ENCODE measurements at places on chromosomes 11 and 22.

DNA sequence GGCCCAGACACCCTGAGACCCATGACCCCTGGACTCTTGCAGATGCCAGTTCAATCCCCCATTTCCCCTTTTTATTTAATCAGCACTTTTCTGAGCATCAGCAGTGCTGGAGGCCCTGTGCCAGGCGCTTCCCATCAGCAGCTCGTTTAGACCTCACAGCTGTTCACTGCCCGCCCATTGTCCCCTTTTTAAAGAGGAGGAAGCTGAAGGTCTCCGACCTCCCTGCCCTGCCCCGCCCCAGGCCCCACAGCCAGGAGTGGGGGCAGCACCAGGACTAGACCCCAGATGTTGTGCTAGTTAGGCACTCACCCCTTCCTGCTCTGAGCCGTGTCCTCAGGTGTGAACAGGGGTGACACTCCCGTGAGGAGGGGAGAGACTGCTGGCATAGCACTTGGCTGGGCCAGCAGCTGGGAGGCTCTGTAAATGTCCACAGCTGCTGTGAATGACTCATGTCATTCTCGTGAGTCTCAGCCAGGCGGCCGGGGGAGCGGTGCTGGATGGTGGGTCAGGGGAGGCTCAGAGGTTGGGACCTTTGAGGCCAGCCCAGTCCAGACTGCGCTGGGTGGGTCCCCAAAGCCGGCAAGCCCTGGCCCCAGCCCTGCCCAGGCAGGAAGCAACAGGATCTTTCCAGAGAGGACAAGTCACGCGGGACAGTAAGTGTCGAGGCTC lies 19.9 kb downstream of the EMID1 start:
- peak; percentile 9 for DNase-seq

DNA sequence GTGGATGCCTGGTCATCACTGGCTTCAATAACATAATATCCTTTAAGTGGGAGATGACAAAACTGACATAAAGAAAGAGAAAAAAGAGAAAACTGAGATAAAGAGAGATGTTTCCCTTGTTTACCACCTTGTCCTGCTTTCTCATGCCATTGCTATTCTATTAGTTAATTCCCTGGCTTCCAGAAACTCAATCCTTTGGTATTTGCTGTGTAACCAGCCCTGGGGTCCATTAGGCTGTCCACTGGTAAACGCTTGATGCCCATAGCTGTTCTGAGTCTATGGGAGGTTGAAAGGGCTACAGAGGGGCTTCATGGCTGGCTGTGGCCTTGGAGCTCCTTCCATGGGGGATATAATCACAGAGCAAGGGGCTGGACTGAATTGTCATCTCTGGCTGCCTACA lies 243.4 kb upstream of the PLET1 start:
- DNase-seq, result no peak

DNA sequence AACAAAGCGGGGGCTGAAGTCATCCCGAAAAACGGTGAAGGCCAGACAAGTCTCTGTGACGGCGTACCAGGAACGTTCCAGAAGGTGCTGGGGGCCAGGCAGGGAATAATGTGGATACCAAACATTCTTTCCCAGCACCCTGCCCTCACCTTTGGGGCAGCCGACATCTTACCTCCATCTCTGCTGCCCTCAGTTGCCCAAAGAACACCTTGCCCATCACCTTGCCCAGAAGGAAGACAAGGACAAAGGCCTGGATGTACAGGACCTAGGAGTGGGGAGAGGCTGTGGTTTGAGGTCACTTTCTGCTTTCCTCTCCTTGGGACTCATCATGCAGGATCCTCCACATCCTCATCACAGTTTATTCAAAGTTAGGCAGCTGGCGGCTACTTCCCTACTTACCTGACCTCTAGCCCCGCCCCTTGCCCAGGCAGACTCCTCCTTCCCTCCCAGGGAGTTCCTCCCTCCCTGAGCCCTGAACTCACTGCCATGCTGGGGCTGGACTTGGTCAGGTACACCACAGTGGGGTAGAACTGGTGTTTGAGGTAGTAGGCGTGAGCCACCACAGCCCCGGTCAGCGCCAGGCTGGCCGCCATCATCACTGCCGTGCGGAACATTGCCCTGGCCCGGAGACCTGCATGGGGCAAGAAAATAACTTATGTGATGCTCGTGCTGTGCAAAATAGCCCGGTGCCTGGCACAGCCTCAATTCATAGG lies 1.2 kb downstream of the SYVN1 start:
- no peak for DNase-seq

DNA sequence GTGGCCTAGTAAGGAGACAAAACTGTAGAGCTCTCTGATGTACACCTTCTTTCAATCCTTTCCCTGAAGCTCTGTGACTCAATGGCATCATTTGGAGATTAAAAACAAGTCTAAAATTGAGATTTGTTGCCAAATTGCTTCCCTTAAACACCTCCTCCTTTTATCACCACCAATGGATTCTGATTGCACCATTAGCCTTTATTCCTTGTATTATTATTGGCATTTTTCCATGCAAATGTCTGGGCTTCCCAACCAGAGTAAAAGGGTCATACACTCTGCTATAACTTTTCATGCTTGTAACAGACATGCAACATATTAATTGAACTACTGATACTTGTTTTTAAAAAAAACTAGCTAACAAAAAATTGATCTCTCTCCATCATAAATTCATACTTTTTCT lies 124.2 kb downstream of the CCDC34 start:
- peak; percentile 42 for DNase-seq

GRCh38 chr22:17726928-17727897 lies 47.1 kb downstream of the BID start:
- no peak for DNase-seq

DNA sequence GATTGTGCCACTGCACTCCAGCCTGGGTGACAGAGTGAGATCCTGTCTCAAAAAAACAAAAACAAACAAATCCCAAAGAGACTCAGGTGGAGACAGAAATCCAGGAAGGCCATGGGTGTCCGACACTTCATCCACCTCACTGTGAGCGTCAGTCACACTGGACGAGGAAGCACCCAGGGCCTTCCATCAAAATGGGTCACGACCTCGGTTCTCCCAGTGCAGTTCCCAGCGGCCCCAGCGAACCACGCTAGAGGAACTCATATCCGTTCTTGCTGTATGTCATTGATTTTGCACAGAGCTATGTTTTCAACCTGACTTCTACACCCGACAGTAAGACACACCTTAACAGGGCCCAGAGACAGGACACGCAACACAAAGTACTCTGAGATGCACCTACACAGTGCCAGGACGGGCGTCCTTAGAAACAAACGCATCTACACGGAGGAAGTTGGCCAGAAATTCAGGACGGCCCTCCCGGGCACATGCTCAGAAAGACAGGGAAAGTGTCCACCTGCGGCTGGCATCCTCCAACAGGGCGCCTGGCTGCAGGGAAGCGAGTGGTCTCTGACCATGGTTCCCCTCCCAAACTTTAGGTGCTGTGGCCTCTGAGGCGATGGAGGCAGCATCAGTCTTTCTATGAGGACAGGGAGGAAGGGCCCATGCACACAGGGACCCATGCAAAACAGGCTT lies 410.5 kb downstream of the CTTN start:
- no peak for DNase-seq

Data from fibroblast of upper back skin (primary cell).